Colonic mucosa (tissue), 4 donors: ENCODE measurements at places on chromosomes 16 and 17.

GRCh38 chr16:75032655-75033054 lies 33.8 kb downstream of the ZNRF1 start:
- no peak for DNase-seq

DNA sequence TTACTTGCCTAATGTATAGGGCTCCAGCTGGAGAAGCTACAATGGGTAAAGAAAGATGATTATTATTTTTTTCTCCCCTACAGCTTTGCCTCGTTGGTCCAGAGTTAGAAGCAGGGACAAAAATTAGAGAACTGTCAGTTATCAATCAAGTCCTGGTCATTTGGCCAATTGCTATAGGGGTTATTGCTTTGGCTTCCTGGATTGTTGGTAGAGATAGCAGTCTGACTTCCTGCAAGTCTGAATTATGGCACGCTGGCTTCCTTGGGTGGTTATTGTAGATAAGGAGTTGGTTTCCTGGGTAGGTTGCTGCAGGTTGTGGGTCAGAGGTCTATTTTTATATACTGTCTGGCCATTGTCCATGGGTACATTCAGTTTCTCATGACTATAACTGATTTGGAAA lies 84.7 kb upstream of the ELAC2 start:
- DNase-seq = no peak

DNA sequence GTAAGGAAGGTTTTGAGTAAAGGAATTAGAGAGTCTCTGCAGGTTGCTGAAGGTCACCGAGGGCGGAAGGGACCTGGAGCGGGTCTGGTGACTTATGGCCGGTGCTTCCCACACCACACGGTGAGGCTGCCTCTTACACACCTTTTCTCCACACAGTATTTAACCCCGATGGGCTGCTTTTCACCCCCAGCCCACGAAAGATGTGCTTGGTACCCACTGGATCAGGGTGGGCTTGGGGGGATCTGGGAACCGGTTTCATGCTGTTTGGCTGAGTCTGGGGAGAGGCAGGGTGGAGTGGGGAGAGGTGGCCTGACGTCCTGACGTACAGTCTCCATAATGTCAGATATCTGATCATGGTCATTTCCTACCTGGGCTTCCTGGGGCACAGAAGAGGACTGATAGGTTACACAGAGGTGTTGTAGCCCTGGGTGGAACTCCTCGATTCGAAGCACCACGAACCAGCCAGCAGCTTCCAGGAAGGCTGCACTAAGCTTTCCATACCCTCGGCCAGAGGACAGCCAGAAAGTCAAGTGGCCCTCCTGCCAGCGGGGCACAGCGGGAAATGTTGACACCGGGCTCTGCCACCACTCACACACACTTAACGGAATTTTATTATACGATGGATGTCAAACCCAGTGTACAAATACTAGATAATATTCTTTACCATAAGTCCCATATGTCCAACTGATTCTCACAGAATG lies 34.0 kb downstream of the OR1D5 start:
- DNase-seq = no peak

- no peak for DNase-seq
These were observed 382.2 kb downstream of the ZFHX3 start for GRCh38 chr16:72665701-72666100.

- DNase-seq = peak; percentile 24
These were observed 2.3 kb downstream of the TGFB1I1 start for GRCh38 chr16:31474173-31474714.

GRCh38 chr17:28335959-28336871 lies 654 bp downstream of the TNFAIP1 start:
- peak; percentile 70 for DNase-seq

GRCh38 chr17:56976941-56977608 lies 856 bp upstream of the SCPEP1 start:
- no peak for DNase-seq

GRCh38 chr16:23369416-23369815 lies 67.3 kb downstream of the SCNN1B start:
- no peak for DNase-seq

DNA sequence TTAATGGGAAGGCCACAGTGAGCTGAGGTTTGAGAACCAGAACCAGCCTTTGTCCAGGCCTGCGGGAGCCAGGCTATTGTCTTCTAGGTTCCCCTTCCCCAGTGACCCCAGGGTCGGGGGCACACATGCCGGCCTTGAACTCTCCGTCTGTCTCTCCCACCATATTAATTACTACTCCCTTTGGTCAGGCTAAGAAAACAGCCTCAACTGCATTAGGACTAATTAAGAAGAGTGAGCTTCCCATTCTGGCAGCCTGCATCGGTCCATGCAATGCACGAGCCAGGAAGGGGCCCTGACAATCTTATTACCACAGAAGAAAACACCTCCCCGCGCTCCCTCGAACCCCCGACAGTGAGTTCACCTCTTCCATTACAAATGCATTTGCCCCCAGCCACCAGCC lies 380.2 kb upstream of the ZFHX3 start:
- no peak for DNase-seq

DNA sequence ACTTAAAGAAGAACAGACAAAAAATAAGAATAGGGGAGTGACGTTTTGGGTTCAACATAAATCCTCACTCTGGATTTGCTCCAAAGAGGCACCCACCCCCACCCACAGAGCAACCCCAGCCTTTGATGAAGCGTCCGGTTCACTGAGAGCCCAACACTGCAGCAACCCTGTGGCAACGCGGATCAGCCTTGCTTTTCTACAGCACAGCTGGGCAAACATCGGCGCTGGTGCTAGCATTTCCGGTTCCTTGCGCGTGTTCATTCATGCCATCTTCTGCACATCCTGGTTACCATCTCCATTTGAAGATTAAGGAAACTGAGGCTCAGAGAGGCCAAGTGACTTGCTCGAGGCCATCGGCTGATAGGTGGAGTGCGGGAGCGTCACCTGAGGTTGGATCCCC lies 8.7 kb upstream of the GINS2 start:
- DNase-seq = no peak

DNA sequence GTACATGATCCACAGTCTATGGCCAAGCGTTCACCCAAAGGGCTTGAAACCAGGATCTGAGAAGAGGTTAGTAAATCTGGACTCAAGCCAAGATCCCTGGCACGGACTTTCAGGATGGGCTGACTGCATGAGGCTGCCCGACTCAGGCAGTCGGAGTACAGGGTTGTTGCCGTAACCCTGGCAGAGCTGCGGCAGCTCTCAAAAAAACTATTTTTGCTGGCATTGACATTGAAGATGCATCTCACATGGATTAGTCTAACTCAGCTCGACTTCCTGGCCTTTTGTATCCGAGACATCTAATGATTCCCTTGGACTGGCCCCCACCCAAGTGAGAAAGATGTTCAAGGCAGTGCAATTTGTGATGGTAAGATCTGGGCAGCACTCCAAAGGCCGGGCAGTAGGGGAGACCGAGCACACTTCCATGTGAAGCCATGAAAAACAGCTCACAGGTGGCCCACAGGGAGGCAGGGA lies 6.2 kb downstream of the SLC47A1 start:
- no peak for DNase-seq

GRCh38 chr16:78735337-78735736 lies 635.9 kb downstream of the WWOX start:
- no peak for DNase-seq

GRCh38 chr17:33220036-33220435 lies 73.1 kb downstream of the ASIC2 start:
- no peak for DNase-seq

- DNase-seq = no peak
These were observed 8.7 kb downstream of the ITGAX start for GRCh38 chr16:31363721-31364120.

GRCh38 chr17:8288336-8289102 lies at the start of gene RANGRF:
Gene RANGRF, plus strand, starts transcription at chr17:8288670. Its CDS starts 119 bp downstream, at chr17:8288789.
- peak; percentile 95 for DNase-seq

DNA sequence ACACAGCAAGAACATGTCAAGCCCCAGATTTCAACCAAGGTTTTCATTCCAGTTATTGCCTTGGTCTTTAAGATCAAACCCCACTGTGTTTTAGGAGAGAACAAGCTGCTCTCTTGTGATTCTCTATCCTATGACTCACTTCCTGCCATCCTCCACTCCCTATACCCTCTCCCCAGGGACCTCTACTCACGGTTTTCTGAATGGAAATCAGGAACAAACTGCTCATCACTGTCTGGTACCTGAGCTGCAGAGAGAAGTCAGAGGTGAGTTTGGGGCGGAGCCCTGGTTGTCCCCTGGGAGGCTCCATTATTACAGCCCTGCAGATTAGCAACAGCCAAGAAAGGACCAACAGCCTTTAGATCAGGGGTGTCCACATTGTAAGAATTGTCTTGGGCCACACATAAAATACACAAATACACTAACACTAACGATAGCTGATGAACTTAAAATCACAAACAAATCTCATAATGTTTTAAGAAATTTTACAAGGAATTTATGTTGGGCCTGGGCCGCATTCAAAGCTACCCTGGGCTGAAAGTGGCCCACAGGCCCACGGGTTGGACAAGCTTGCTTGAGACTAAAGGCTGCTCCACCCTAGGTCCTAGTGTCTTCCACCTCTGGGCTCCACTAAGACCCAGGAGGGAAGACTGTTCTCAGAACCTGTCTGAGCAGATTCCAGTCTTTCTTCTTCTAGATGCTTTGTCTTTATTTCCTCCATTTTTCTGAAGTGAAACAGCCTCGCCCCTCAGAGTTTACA lies 9.7 kb downstream of the ETV4 start:
- DNase-seq = no peak

- DNase-seq = no peak
These were observed 160.1 kb upstream of the KIF2B start for GRCh38 chr17:53662608-53663007.

GRCh38 chr17:4807605-4808377 lies 839 bp downstream of the PLD2 start:
- no peak for DNase-seq

GRCh38 chr17:75105126-75106080 lies 4.4 kb upstream of the ARMC7 start:
- peak; percentile 77 for DNase-seq

- no peak for DNase-seq
These were observed 2.7 kb upstream of the C16orf74 start for GRCh38 chr16:85753559-85753958.

DNA sequence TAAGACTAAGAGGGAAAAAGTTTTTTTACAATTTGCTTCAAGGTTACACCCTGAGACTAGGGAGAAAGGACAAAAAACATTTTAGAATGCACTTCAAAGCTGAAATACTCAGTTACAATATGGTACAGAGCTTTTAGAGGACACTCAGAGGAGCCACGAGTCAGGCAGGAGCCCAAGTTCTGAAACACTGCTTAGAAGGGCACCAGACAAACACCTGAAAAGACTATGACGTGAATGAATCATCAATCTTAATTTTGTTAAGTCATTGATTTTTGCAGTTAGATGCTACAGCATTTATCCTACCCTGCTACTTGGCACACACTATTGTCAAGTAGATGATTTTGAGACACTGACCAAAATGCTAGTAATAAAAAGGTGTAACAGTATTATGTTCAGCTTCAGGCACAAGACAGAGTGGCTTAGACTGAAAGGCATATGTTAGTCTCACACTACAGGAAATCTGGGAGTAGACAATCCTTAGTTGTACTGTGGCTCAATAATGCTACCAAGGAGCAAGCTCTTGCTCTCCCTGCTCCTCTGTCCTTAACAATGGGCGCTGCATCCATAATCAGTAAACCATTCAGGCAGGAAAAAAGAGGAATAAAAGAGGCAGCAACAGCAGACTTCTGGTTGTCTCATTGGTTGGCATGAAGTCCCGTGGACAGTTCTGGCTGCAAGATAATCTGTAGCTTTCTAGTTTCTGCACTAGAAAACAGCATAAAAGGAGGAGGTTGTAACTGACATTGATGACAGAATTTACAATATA lies 151.8 kb downstream of the ABCA8 start:
- no peak for DNase-seq
